ENCODE measurements at places on chromosomes 2 and 18. TPM values are rescaled to one million over a fixed set of nuclear protein-coding genes. Genes with fewer than 3 reads are reported as not detected.

The MC4R gene
- not detected for total RNA-seq

The BMP10 gene
- total RNA-seq = not detected

The KIF1A gene
- not detected for total RNA-seq

The ZNF521 gene
- total RNA-seq = 181 TPM
